ENCODE measurements at places on chromosomes 2 and 18. TPM values are rescaled to one million over a fixed set of nuclear protein-coding genes. Genes with fewer than 3 reads are reported as not detected.

GCC2 gene
- total RNA-seq, result 64.6 TPM

PAX8 gene
- 0.87 TPM for total RNA-seq

EMILIN2 gene
- total RNA-seq, result 23.0 TPM

ARHGAP28 gene
- total RNA-seq, result 3.5 TPM

CPO gene
- 0.58 TPM for total RNA-seq

SOX11 gene
- not detected for total RNA-seq

CYP27C1 gene
- total RNA-seq, result 0.16 TPM

SERPINB7 gene
- total RNA-seq, result not detected

C18orf63 gene
- total RNA-seq, result not detected

VWC2L gene
- not detected for total RNA-seq

DNA sequence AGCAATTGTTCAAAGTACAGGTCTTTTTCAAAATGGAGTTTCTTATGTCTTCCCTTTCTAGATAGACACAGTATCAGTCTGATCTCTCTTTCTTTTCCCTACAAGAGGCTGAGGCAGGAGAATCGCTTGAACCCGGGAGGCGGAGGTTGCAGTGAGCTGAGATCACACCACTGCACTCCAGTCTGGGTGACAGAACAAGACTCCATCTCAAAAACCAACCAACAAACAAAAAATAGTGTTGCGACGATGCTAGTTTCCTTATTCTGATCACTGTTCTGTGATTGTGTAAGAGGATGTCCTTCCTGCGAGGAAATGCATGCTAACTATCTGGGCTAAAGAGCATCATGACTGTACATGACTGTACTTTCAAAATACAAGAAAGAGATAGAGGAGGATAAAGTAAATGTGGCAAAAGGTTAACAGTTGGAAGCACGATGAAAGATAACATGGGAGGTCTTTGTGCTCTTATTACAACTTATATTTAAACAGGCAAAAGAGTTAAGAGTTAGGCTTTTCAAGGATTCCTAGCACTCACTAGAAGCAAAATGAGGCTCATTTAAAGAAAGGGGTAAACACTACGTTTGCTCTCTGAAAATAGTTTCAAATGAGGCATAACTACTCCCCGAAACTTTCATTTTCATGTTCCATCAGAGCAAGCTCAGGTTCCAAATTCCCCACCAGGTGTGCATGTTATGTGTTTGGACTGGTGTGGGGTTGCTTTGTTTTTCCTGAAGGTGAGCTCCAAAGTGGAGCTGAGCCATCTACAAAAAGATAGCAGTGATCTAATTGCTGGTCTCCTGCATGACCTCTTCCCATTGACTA, 23.8 kb downstream of the SOWAHC start:
- no peak for DNase-seq

GRCh38 chr2:191382801-191383200, 137.6 kb downstream of the MYO1B start:
- no peak for DNase-seq

- DNase-seq, result no peak
Measured at GRCh38 chr2:19073522-19073921, 284.9 kb downstream of the OSR1 start.

DNA sequence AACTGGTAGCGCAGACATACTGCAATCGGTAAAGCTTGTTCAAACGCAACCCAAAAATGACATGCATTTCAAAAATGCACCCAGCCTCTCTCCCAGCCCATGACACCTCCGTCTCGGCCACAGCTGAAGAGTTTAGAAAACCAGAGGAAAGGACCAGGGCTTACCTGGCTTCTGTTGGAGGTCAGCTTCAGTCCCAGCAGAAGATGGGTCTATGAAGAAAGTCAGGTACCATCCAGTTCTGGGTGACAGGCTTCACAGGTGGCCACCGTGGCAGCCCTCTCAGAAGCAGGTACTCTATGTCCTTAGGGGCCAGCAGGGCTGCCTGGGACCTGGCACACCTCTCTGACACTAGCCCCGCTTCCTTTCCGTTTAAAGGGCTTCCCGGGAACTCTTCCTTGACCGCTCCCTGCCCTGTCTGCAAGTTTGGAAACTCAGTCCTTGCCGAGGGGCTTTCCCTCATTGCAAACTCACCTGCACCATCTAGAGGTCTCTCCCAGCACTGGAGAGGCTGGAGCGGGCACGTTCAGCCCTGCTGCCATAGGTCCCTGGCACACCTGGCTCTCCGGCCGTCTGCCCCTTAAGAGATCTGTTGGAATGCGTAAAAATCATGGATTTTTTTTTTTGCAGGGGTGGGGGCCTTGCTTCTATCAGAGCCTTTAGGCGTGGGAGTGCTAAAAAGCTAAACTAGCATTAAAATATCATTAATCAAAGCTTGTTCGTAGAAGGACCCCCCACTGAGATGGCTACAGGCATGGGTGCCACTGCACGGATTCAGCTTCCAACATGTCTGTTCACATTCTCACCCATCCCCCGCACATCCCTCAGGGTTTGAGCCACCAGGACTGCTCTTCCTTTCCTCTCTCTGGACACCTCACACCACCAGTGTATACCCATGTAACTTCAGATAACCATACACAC, at the start of gene EDAR:
TSS of gene EDAR (minus strand) at position 425 of the 918 bp plus-strand sequence. CDS start 58,206 bp downstream, outside the sequence.
- DNase-seq, result no peak

DNA sequence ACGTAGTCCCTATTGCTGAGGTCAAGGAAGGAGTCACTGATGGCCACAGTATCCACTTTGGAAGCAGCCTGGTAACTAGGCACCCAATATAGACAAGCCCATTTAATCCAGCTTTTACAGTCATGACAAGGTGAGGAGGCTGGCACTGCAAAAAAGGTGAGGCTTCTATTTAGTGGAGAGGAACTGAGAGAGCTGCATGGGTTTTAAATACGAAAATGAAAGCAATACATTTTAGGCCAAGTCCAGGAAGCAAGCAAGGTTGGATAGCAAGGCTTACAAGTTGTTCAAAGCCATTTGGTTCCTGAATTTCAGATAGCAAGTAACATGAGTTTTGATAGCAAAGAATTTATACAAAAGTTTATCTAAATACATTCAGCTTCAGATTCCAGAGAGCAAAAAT, 80.4 kb downstream of the SGPP2 start:
- no peak for DNase-seq

DNA sequence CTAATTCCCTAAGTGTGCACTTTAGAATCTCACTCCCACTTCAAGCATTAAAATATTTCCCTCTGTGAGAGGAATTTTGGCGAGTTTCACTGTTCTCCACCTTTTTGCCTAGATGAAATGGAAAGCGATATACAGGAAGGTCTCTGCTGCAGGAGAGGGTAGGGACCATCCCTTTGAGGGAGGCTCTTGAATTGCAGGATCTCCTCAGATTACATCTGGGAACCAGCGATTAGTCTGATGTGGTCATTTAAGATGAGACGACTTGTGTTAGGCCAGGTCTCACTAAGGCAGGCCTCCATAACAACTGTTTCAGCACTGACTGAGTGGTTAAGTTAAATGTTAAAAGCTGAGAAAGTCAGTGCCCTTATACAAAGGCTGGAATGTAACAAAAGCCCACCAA, 74.6 kb downstream of the ARL6IP6 start:
- DNase-seq, result no peak

DNA sequence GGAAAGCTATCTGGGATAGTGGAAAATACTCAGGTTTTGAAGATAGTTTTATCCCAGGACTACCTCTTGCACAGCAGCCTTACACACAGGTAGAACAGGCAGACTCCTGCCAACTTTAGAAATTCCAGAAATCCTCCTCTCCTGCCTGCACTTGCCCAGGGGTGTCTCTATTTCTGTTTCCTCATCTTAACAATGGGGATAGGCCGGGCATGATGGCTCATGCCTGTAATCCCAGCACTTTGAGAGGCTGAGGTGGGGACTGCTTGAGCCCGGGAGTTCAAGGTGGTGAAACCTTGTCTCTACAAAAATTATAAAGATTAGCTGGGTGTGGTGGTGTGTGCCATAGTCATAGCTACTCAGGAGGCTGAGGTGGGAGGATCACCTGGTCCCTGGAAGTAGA, 117.0 kb upstream of the ARL5A start:
- no peak for DNase-seq

DNA sequence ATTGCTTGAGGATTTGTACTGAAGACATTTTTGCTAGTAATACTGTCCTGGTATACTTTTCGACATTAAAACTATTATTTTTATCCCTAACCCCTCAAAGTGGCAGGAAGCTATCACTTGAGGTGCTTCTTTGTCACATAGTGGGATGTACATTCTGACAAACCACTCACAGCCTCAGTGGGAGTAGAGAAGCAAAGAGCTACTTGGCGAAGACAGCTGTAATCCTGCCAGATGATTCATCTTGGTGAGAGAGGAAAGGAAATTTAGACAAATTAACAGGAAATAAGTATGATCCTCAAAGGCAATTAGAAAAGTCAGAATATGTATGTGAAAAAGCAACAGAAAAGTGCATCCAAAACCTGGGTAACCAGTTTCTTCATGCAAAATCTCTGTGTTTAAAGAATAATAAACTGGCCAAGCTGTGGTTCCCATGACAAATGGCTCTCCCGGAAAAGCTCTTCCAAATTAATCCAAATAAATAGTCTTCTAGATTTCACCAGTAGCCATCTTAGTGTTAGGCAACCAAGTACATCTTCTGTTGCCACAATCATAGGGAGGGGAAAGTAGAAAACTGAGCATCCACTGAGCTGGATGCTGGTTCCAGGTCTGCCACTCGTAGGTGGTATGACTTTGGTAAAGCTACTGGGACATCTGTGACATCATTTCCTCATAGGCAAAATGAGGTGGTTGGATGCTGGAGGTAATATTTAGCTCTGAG, 308.0 kb upstream of the LYPD1 start:
- DNase-seq, result no peak

- no peak for DNase-seq
Measured at GRCh38 chr2:62263076-62263715, 67.3 kb downstream of the B3GNT2 start.

DNA sequence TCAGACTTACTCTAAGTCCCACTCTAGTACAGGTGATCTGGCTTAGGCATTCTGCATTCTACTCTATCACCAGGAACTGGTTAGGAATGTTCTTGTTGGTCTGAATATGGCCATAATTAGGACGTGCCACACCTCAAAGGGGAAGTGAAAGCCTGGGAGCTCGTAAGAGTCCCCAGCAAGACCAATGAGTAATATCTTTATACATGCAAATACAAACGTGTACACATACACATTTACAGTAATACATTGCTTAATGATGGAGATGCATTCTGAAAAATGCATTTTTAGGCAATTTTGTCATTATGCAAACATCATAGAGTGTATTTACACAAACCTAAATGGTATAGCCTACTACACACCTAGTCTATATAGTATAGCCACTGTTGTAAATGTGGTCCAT, 19.5 kb upstream of the ERCC3 start:
- DNase-seq, result no peak

- no peak for DNase-seq
Measured at GRCh38 chr2:213016166-213016983, 135.0 kb downstream of the IKZF2 start.

DNA sequence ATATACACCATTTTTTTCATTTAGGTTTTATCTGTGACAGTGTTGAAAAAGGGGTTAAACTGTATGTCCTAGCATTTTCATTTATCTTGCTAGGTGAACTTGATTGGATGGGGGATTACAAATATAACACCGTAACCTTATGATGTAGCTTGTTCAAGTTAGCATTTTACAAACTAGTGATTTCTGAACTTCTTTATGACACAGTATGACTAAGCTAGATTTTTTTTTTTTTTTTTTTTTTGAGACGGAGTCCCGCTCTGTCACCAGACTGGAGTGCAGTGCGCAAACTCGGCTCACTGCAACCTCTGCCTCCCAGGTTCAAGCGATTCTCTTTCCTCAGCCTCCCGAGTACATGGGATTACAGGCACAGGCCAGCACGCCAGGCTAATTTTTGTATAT, 47.1 kb downstream of the KCMF1 start:
- DNase-seq, result no peak

DNA sequence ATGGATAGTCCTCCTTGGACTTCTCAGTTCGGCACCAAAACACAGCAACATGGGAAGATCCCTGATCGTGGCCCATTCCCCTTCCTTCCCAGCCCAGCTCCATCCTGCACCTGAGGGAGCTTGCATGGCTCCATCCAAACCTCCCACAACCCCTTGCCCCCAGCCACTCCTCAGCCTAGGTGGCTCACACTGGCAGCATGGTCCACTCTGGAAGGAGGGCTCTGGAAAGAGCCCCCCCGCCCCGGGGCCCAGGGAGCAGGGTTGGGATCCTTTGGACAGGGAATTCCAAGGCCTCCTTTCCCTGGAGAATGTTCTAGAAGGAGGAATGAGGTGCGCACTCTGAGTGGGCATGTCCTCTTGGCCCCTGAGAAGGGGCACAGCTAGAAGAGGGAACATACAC, 62.8 kb upstream of the ID2 start:
- DNase-seq, result no peak

- DNase-seq, result no peak
Measured at GRCh38 chr2:47531378-47532042, 128.6 kb downstream of the MSH2 start.

- no peak for DNase-seq
Measured at GRCh38 chr18:75783566-75784281, 356.2 kb upstream of the SMIM21 start.

DNA sequence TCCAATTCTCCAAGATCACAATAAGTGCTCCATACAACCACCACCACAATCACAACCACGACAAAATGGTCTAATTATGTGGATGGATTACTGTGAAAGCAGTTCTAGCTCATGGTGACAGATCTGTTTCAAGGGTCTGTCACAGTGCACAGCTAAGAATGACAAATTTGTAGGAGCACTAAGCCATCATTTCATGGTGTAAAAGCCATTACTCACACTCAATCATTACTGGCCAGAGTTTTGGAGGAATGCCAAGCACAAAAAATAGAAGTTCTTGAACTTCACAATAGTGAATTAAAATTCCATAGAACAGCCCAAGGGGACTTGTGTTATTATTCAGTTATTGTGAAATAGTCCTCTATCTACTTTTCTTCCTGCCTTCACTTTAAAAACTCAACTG, 2.3 kb downstream of the CPS1 start:
- no peak for DNase-seq

DNA sequence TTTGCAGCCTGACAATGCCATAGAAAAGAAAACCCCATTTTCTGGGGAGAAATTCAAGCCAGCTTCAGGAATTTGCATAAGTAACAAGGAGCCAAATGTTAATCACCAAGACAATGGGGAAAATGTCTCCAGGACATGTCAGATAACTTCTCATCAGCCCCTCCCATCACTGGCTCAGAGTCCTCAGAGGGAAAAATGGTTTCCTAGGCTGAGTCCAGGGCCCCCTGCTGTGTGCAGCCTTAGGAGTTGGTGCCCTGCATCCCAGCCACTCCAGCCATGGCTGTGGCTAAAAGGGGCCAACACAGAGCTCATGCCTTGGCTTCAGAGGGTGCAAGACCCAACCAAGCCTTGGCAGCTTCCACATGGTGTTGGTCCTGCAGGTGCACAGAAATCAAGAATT, 63.7 kb upstream of the FANCL start:
- DNase-seq, result no peak

Data from aorta (tissue), 5 donors.